ENCODE measurements at places on chromosomes 13 and 19.

GRCh38 chr19:8252922-8253589, 43.9 kb downstream of the CERS4 start:
- peak; percentile 83 for DNase-seq

- no peak for DNase-seq
These were observed 990 bp downstream of the LMTK3 start for GRCh38 chr19:48510421-48511268.

- DNase-seq = peak; percentile 47
These were observed 41.0 kb upstream of the USP29 start for GRCh38 chr19:57078802-57079201.

- DNase-seq = no peak
These were observed 18.3 kb downstream of the SAFB start for GRCh38 chr19:5641171-5641570.
